Psoas muscle (tissue), 8 donors: ENCODE measurements at places on chromosomes 6 and 20. TPM values are rescaled to one million over a fixed set of nuclear protein-coding genes. Genes with fewer than 3 reads are reported as not detected.

Gene PLCB4
- 1.6 TPM for polyA plus RNA-seq

Gene NKX2-4
- polyA plus RNA-seq, result not detected

Gene BFSP1
- 0.18 TPM for polyA plus RNA-seq

Gene ULBP3
- 0.55 TPM for polyA plus RNA-seq

Gene TRMT11
- 4.1 TPM for polyA plus RNA-seq

Gene CDSN
- polyA plus RNA-seq, result not detected

Gene ARFGEF3
- 0.21 TPM for polyA plus RNA-seq

Gene FAM83C
- polyA plus RNA-seq, result 0.04 TPM

Gene CAP2
- 176 TPM for polyA plus RNA-seq

Gene HTR1B
- not detected for polyA plus RNA-seq

Gene CLDN20
- not detected for polyA plus RNA-seq

Gene FAM110A
- 1.4 TPM for polyA plus RNA-seq

Gene SLC13A3
- 0.32 TPM for polyA plus RNA-seq

Gene RAET1E
- 0.04 TPM for polyA plus RNA-seq

Gene SNPH
- 1.0 TPM for polyA plus RNA-seq

Gene RAE1
- 13.9 TPM for polyA plus RNA-seq

Gene PPIL6
- polyA plus RNA-seq, result 2.2 TPM

Gene THEMIS
- polyA plus RNA-seq, result 0.04 TPM
